ENCODE measurements at places on chromosomes 2 and 18. TPM values are rescaled to one million over a fixed set of nuclear protein-coding genes. Genes with fewer than 3 reads are reported as not detected.

Gene ARHGAP15
- 1.4 TPM for total RNA-seq

Gene BOK
- total RNA-seq: 4.6 TPM

Gene ZNF385B
- not detected for total RNA-seq

Gene CHN1
- 34.4 TPM for total RNA-seq

Gene ERFE
- total RNA-seq: 6.8 TPM

Gene PGAP1
- total RNA-seq: 4.5 TPM

Gene EML4
- 35.2 TPM for total RNA-seq

Gene UGT1A6
- total RNA-seq: 1.1 TPM

Gene HAUS1
- total RNA-seq: 46.7 TPM

Gene MFSD6
- 20.9 TPM for total RNA-seq

Gene ERBB4
- total RNA-seq: 0.06 TPM

Gene TACR1
- not detected for total RNA-seq

Gene LYPD1
- total RNA-seq: 153 TPM

Gene CAPN14
- 0.11 TPM for total RNA-seq

Gene ADCYAP1
- 2.7 TPM for total RNA-seq

Gene CERKL
- total RNA-seq: not detected

Gene IL1RN
- not detected for total RNA-seq

Gene UGT1A7
- total RNA-seq: not detected

Gene SLC19A3
- 1.2 TPM for total RNA-seq

Gene CHAC2
- total RNA-seq: 17.2 TPM

Gene HOXD8
- total RNA-seq: 9.9 TPM

Gene TMEM198
- total RNA-seq: 2.4 TPM

Gene GPR39
- 8.1 TPM for total RNA-seq
